ENCODE measurements at places on chromosomes 13 and 19.

GRCh38 chr13:94121686-94122085 is 357.8 kb downstream of the DCT start:
- no peak for DNase-seq

GRCh38 chr19:55098716-55099556 is 18.5 kb downstream of the PPP1R12C start:
- no peak for DNase-seq

- no peak for DNase-seq
Measured at GRCh38 chr13:38463048-38463447, 113.4 kb downstream of the UFM1 start.

GRCh38 chr13:34465423-34465922 is 476.6 kb upstream of the NBEA start:
- no peak for DNase-seq

GRCh38 chr13:112716841-112717520 is 27.1 kb downstream of the ATP11A start:
- no peak for DNase-seq
